ENCODE measurements at places on chromosomes 16 and 17. TPM values are rescaled to one million over a fixed set of nuclear protein-coding genes. Genes with fewer than 3 reads are reported as not detected.
A peak's percentile ranks its signal among the peaks of the same experiment; 100 is the strongest.

DNA sequence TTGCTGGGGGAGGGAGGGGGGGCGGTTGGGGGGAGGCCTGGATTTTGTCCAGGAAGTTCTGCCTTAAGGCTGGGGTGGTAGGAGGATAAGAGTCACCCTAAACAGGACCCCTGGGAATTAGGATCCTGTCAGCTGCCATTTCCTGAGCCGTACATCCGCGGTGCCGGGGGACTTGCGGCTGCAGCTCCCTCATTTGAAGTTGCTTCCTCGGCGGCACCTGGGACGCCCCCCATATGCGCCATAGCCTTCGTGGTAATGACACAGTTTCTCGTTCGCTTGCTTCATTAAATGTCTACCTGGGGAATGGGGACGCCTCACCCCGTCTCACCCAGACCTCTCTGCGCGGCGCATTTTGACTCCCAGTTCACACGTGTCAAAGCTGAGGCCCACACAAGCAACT, 55.1 kb upstream of the PABPN1L start:
- no peaks in the 10 kb centered on the region for H3K36me3 ChIP-seq
- no peak overlapping the region for H3K27ac ChIP-seq
- no peaks in the 10 kb centered on the region for H3K27me3 ChIP-seq

DNA sequence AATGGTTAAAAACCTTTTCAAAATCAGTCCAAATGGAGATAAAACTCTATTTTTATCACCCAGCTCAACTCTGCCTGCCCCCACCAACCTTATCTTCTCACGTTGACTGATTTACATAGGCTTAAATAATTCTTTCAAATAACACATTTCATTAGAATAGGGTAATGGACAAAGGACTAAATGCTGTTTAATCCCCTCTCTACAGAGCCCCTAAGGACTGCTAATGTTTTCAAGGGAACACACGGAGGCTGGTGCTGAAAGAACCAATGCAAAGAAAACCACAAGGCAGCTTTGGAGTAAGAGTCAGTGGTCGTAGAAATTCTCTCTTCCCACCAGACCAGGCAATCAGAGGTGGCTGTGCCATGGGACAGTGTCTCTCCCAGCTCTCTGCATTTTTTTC, 445.7 kb upstream of the MAF start:
- no peak overlapping the region for H3K4me3 ChIP-seq
- no peaks in the 10 kb centered on the region for H3K4me1 ChIP-seq
- H3K27me3 ChIP-seq = no peaks in the 10 kb centered on the region
- DNase-seq = no peak
- H3K27ac ChIP-seq = no peak overlapping the region
- H3K36me3 ChIP-seq = no peaks in the 10 kb centered on the region

DNA sequence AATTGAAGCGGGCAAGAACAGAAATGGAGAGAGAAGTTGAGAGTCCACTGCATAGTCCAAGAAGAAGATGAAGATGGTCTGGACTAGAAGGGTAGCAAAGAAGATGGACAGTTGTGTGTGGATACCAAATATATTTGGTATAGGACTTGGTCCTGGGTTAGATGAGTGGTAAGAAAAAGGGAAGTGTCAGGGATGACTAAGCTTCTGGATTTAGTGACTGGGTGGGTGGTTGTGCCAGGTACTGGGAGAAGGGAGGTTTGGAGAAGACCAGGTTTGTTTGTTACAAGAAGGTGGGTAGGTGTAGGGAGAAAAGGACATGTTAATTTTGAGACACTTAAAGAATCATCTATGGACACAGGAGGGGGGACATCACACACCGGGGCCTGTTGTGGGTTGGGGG, 5.4 kb downstream of the VMP1 start:
- no peaks in the 10 kb centered on the region for H3K36me3 ChIP-seq
- DNase-seq = no peak
- H3K27me3 ChIP-seq = no peaks in the 10 kb centered on the region
- no peaks in the 10 kb centered on the region for H3K4me1 ChIP-seq

DNA sequence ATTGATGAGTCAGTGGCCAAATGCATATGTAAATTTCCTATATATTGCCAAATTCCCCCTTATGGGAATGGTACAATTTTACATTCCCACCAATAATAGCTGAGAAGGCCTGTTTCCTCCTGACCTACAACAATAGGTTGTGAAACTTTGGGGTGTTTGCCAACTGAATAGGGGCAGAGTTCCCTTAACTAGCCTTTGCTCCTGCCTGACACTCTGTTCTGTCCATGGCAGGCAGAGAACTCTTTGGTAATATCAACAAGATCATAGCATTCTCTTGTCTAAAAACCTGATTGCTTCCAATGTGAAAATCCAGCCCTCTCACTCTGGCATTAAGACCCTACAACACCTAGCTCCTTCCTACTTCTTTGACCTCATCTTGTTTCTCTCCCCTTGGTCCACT, 149.7 kb downstream of the HAPSTR1 start:
- no peak overlapping the region for H3K4me3 ChIP-seq
- H3K27me3 ChIP-seq = no peaks in the 10 kb centered on the region
- no peaks in the 10 kb centered on the region for H3K4me1 ChIP-seq
- H3K27ac ChIP-seq = peak overlapping the region; percentile 60
- DNase-seq = no peak
- H3K36me3 ChIP-seq = no peaks in the 10 kb centered on the region

DNA sequence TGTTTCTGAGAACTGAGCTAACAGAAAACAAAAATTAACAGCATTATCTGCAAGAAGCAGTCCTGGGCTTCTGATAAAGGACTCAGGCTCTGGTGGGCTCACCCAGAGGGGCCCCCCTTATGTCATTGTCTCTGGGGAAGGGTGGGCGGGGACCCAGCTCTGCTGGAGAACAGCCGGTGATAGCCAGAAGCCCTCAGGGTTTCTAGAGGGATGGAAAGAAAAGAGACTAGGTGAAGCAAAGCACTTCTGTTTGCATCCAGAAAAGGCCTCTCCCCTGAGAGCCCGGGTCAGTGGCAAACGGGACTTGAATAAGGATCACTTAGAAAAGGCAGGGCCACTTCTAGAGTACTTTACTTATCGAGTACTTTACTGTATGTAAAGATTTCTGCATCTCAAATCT, 7.0 kb upstream of the CDC42EP4 start:
- no peak for DNase-seq
- H3K27me3 ChIP-seq = no peaks in the 10 kb centered on the region
- no peaks in the 10 kb centered on the region for H3K36me3 ChIP-seq
- H3K27ac ChIP-seq = no peak overlapping the region

- H3K27me3 ChIP-seq = no peaks in the 10 kb centered on the region
- H3K4me3 ChIP-seq = no peak overlapping the region
- no peak for DNase-seq
Measured at GRCh38 chr17:32852811-32853210, 24.1 kb downstream of the MYO1D start.

DNA sequence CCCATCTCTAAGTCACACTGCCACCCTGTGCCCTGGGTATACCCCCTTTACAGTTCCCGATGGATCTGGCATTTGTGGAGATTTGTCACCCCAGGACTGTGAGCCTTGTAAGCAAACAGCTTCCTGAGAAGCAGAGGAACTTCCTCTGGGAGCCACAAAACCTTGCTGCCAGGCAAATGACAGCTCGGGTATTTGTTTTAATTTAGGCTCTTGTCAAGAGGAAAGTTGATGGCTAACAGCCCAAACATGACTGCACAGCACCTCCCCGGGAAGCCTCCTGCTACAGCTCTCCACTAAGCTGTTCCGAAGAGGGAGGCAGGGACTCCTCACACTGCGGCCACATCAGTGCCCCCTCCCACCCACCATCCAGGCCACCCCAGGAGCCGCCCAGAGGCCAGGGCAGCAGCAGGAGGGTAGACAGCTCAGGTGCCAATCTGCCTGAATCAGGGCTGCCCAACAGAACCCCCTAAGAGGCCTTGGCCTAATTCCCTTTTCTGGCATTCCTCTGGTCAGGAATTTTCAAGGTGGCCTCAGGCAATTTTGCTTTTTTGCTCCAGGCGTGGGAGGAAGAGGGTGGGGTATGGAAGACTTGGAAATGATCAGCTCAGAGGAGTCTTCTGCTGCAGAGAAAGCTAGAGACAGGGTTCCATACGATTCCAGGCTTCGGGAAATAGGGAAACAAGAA, 2.6 kb downstream of the ABR start:
- H3K27ac ChIP-seq = no peak overlapping the region
- no peak for DNase-seq
- no peaks in the 10 kb centered on the region for H3K4me1 ChIP-seq
- H3K36me3 ChIP-seq = no peaks in the 10 kb centered on the region
- peaks cover 3% of the 10 kb centered on the region for H3K27me3 ChIP-seq
- no peak overlapping the region for H3K4me3 ChIP-seq

GRCh38 chr17:43928609-43929008, 13.7 kb downstream of the PPY start:
- H3K27me3 ChIP-seq = no peaks in the 10 kb centered on the region
- no peaks in the 10 kb centered on the region for H3K36me3 ChIP-seq

GRCh38 chr17:33968350-33969044, 286.6 kb upstream of the CCL2 start:
- H3K27me3 ChIP-seq = no peaks in the 10 kb centered on the region
- no peaks in the 10 kb centered on the region for H3K4me1 ChIP-seq
- DNase-seq = no peak
- no peak overlapping the region for H3K4me3 ChIP-seq

GRCh38 chr17:5683241-5683640, 98.9 kb upstream of the NLRP1 start:
- H3K27ac ChIP-seq = no peak overlapping the region
- no peak for DNase-seq
- no peaks in the 10 kb centered on the region for H3K4me1 ChIP-seq
- no peaks in the 10 kb centered on the region for H3K27me3 ChIP-seq
- H3K4me3 ChIP-seq = no peak overlapping the region

GRCh38 chr17:17081304-17081940, 39.2 kb downstream of the MPRIP start:
- no peak for DNase-seq
- H3K27ac ChIP-seq = no peak overlapping the region
- no peaks in the 10 kb centered on the region for H3K27me3 ChIP-seq
- H3K36me3 ChIP-seq = no peaks in the 10 kb centered on the region
- H3K4me3 ChIP-seq = no peak overlapping the region

- H3K27me3 ChIP-seq = no peaks in the 10 kb centered on the region
- H3K4me1 ChIP-seq = no peaks in the 10 kb centered on the region
- H3K36me3 ChIP-seq = no peaks in the 10 kb centered on the region
- no peak overlapping the region for H3K4me3 ChIP-seq
- DNase-seq = no peak
- no peak overlapping the region for H3K27ac ChIP-seq
Measured at GRCh38 chr16:84810518-84811273, 9.1 kb upstream of the CRISPLD2 start.

The KRTAP2-1 gene
- total RNA-seq = not detected

The ALOX15 gene
- total RNA-seq = 0.12 TPM

The EVI2A gene
- total RNA-seq = 0.26 TPM

The TEX14 gene
- total RNA-seq = not detected

The GPR179 gene
- total RNA-seq = 0.07 TPM

The CPHXL gene
- not detected for total RNA-seq

The C16orf54 gene
- total RNA-seq = 0.55 TPM

The HOXB5 gene
- total RNA-seq = 0.12 TPM

The ATAD5 gene
- total RNA-seq = 2.7 TPM

The NLGN2 gene
- total RNA-seq = 2.1 TPM

Measured in right lobe of liver (tissue), 6 donors.